ENCODE measurements at places on chromosomes 5 and 9. TPM values are rescaled to one million over a fixed set of nuclear protein-coding genes. Genes with fewer than 3 reads are reported as not detected.

DNA sequence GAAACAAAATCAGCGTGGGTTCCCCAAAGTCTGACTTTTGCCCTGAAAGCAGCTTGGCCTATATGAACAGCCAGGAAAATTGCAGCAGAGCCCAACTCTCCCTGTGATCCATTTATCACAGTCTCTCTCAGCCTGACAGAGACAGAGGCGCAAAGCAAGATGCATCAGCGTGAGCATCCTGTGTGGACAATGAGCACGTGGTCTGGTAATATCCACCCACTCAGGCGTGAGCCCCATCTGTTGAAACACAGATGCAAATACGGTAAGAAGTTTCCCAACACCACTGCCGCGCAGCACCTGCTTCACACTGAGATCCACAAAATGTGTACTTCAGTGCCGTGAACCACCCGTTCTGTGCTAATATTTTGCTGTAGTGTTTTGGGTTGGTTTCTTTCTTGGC is 114.6 kb downstream of the MRPL36 start:
- H3K4me1 ChIP-seq = no peaks in the 10 kb centered on the region
- H3K27ac ChIP-seq = no peak overlapping the region
- H3K27me3 ChIP-seq = peaks cover 24% of the 10 kb centered on the region
- DNase-seq = no peak

- H3K27ac ChIP-seq = peak overlapping the region; percentile 86
- peak overlapping the region; percentile 3 for H3K4me3 ChIP-seq
- H3K4me1 ChIP-seq = peaks cover 66% of the 10 kb centered on the region
- no peaks in the 10 kb centered on the region for H3K27me3 ChIP-seq
- DNase-seq = no peak
- peaks cover 3% of the 10 kb centered on the region for H3K36me3 ChIP-seq
These were observed 583.5 kb upstream of the TUSC1 start for GRCh38 chr9:26261503-26262330.

The WNT8A gene
- total RNA-seq = not detected

The STPG3 gene
- total RNA-seq = not detected

- H3K4me3 ChIP-seq = peak overlapping the region; percentile 91
- peak overlapping the region; percentile 98 for H3K27ac ChIP-seq
- DNase-seq = no peak
- no peaks in the 10 kb centered on the region for H3K27me3 ChIP-seq
These were observed 1.1 kb downstream of the SLC31A1 start for GRCh38 chr9:113222482-113222841.

GRCh38 chr5:99317136-99317535 is 388.3 kb upstream of the CHD1 start:
- no peaks in the 10 kb centered on the region for H3K4me1 ChIP-seq
- no peak for DNase-seq
- H3K36me3 ChIP-seq = no peaks in the 10 kb centered on the region

The MARCOL gene
- not detected for total RNA-seq

GRCh38 chr9:78934880-78935279 is 636.9 kb upstream of the TLE4 start:
- no peak overlapping the region for H3K4me3 ChIP-seq
- H3K4me1 ChIP-seq = peaks cover 13% of the 10 kb centered on the region
- no peaks in the 10 kb centered on the region for H3K27me3 ChIP-seq
- no peaks in the 10 kb centered on the region for H3K36me3 ChIP-seq
- no peak overlapping the region for H3K27ac ChIP-seq
- no peak for DNase-seq

DNA sequence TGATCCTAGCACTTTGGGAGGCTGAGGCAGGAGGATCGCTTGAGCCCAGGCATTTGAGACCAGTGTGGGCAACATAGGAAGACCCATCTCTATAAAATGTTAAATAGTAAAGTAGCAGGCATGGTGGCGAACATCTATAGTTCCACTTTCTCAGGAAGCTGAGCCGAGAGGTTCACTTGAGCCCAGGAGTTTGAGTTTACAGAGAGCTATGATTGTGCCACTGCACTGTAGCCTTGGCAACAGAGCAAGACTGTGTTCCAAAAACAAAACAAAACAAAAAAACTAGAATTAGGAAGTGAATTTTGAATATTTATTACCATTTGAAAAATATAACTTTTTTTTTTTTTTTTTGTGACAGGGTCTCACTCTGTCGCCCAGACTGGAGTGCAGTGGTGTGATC is 26.8 kb upstream of the PAX5 start:
- peaks cover 57% of the 10 kb centered on the region for H3K27me3 ChIP-seq

- no peaks in the 10 kb centered on the region for H3K36me3 ChIP-seq
- no peaks in the 10 kb centered on the region for H3K4me1 ChIP-seq
These were observed 256.9 kb downstream of the DMAC1 start for GRCh38 chr9:7542693-7543092.

- H3K4me3 ChIP-seq = no peak overlapping the region
- H3K36me3 ChIP-seq = peaks cover 3% of the 10 kb centered on the region
- no peaks in the 10 kb centered on the region for H3K27me3 ChIP-seq
These were observed 360.1 kb downstream of the KDM4C start for GRCh38 chr9:7117676-7118561.

GRCh38 chr9:133117271-133118178 is 3.5 kb downstream of the RALGDS start:
- no peak overlapping the region for H3K27ac ChIP-seq
- no peaks in the 10 kb centered on the region for H3K36me3 ChIP-seq
- H3K27me3 ChIP-seq = no peaks in the 10 kb centered on the region
- peaks cover 27% of the 10 kb centered on the region for H3K4me1 ChIP-seq
- H3K4me3 ChIP-seq = no peak overlapping the region
- no peak for DNase-seq

The ZNF454 gene
- 0.49 TPM for total RNA-seq

DNA sequence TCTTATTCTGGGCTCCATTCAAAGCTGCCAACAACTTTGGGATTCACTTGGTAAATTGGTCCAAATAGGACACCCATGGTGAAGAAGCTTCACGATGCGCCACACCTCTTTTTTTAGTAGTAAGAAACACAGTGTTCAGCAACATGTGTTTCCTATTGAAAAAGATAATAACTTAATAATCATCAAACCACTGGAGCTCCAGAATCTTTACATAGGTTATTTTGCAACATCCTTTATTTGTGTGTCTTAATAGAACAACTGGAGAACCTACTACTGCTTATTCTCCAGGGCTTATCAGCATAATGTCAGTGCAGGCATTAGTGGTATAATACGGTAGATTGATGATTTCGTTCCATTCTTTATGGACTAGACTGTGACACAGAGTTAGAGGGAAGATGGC is 63.3 kb upstream of the DAPK1 start:
- H3K36me3 ChIP-seq = no peaks in the 10 kb centered on the region
- no peak overlapping the region for H3K27ac ChIP-seq
- no peaks in the 10 kb centered on the region for H3K27me3 ChIP-seq
- peaks cover 12% of the 10 kb centered on the region for H3K4me1 ChIP-seq

The PCSK1 gene
- not detected for total RNA-seq

DNA sequence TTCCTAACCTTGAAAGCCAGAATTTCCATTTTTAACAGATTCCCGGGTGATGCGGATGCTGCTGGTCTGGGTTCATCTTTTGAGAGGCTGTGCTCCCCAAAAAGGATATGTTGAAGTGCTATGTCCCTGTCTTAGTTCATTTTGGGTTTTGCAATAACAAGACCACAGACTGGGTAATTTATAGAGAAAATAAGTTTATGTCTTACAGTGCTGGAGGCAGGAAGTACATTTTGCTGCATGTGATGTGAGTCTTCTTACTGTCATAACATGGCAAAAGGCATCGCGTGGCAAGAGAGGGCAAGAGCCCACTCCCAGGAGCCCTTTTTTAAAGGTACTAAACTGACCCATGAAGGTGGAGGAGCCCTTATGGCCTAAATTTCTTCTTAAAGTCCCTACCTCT is 114.1 kb downstream of the DAPK1 start:
- DNase-seq = no peak
- H3K27ac ChIP-seq = peak overlapping the region; percentile 41
- peaks cover 16% of the 10 kb centered on the region for H3K36me3 ChIP-seq
- H3K27me3 ChIP-seq = no peaks in the 10 kb centered on the region
- peaks cover 88% of the 10 kb centered on the region for H3K4me1 ChIP-seq

GRCh38 chr5:123681061-123681460 is 169.1 kb downstream of the CSNK1G3 start:
- peaks cover 20% of the 10 kb centered on the region for H3K36me3 ChIP-seq
- no peak for DNase-seq
- no peaks in the 10 kb centered on the region for H3K27me3 ChIP-seq
- no peak overlapping the region for H3K27ac ChIP-seq
- no peak overlapping the region for H3K4me3 ChIP-seq

All from chondrocyte (in vitro differentiated cells).